ENCODE measurements at places on chromosomes 5 and 9. TPM values are rescaled to one million over a fixed set of nuclear protein-coding genes. Genes with fewer than 3 reads are reported as not detected.

- H3K4me3 ChIP-seq = no peak overlapping the region
- H3K27ac ChIP-seq = no peak overlapping the region
- peaks cover 2% of the 10 kb centered on the region for H3K36me3 ChIP-seq
- peaks cover 6% of the 10 kb centered on the region for H3K4me1 ChIP-seq
These were observed 101.2 kb downstream of the RAPGEF6 start for GRCh38 chr5:131533836-131534235.

GRCh38 chr9:36640771-36641381 lies 68.2 kb downstream of the MELK start:
- peaks cover 5% of the 10 kb centered on the region for H3K36me3 ChIP-seq
- H3K4me3 ChIP-seq = no peak overlapping the region

DNA sequence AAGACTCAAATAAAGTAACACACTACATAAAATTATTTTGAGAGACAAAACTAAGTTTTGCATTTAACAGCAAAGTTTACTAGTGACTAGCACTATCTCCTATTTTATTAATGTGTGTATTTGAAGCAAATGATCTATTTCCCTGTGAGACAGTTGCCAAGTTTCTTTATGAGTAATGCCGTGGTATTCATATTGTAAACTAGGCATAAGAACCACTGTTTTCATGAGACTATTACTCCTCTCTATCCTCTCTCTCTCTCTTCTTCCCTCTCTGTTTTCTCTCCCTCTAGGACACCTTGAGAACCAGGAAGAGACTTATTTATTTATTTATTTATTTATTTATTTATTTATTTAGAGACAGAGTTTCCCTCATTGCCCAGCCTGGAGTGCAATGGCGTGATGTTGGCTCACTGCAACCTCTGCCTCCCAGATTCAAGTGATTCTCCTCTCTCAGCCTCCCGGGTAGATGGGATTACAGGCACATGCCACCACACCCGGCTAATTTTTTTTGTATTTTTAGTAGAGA lies 61.1 kb downstream of the MLANA start:
- no peaks in the 10 kb centered on the region for H3K27me3 ChIP-seq
- H3K4me1 ChIP-seq = peaks cover 19% of the 10 kb centered on the region
- no peak overlapping the region for H3K4me3 ChIP-seq
- no peaks in the 10 kb centered on the region for H3K36me3 ChIP-seq

GRCh38 chr5:160251406-160252155 lies 22.3 kb downstream of the FABP6 start:
- H3K27me3 ChIP-seq = no peaks in the 10 kb centered on the region
- no peaks in the 10 kb centered on the region for H3K4me1 ChIP-seq
- H3K27ac ChIP-seq = peak overlapping the region; percentile 69

GRCh38 chr5:169895926-169896325 lies 84.4 kb downstream of the INSYN2B start:
- H3K27me3 ChIP-seq = peaks cover 41% of the 10 kb centered on the region
- DNase-seq = no peak
- no peaks in the 10 kb centered on the region for H3K36me3 ChIP-seq
- no peak overlapping the region for H3K4me3 ChIP-seq

GRCh38 chr9:120873512-120873911 lies 3.5 kb downstream of the PHF19 start:
- no peak overlapping the region for H3K4me3 ChIP-seq
- H3K36me3 ChIP-seq = peaks cover 1% of the 10 kb centered on the region
- H3K27me3 ChIP-seq = peaks cover 15% of the 10 kb centered on the region
- H3K27ac ChIP-seq = no peak overlapping the region

DNA sequence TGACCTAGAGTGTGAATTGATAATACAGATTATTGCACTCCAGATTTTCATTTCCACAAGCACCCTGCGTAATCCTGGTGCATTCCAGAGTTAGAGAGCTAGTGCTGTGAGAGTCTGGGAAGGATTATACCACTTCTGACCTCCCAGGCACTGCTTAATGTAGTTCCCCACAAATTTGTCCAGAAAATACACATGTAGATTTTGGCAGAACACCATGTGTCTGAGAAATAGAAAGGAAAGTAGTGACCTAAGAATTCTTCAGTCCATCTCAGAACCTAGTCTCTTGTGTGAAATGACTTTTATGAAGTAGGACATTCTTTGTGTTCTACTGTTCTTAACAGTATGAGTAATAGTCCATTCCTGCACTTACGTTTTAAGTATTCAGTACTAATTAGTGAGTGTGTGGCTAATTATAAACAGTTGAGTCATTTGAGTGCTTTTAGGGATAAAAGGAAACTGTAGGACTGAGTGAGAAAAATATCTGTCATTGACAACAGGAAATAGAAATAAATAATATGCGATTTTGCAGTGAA lies 27.8 kb upstream of the PTPDC1 start:
- peaks cover 2% of the 10 kb centered on the region for H3K4me1 ChIP-seq
- no peak overlapping the region for H3K4me3 ChIP-seq
- no peaks in the 10 kb centered on the region for H3K27me3 ChIP-seq
- peaks cover 4% of the 10 kb centered on the region for H3K36me3 ChIP-seq
- no peak overlapping the region for H3K27ac ChIP-seq
- no peak for DNase-seq

GRCh38 chr5:93616538-93617174 lies 33.6 kb downstream of the NR2F1 start:
- no peak overlapping the region for H3K4me3 ChIP-seq
- H3K27me3 ChIP-seq = peaks cover 83% of the 10 kb centered on the region
- H3K36me3 ChIP-seq = no peaks in the 10 kb centered on the region
- no peak overlapping the region for H3K27ac ChIP-seq
- H3K4me1 ChIP-seq = peaks cover 11% of the 10 kb centered on the region

DNA sequence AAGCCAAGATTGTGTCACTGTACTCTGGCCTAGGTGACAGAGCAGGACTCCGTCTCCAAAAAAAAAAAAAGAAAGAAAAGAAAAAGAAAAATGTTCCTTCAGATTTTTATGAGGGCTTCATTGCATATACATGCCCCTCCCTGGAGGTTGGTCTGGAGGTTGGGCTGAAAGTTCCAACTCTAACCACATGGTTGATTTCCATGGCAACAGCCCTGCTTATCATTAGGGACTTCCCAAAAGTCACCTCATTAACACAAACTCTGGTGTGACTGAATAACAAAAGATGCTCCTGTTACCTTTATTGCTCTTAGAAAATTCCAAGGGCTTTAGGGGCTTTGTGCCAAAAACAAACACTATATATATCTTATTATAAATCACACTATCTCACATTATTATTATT lies 113.8 kb downstream of the TMC1 start:
- H3K27me3 ChIP-seq = no peaks in the 10 kb centered on the region
- H3K27ac ChIP-seq = no peak overlapping the region
- H3K36me3 ChIP-seq = peaks cover 3% of the 10 kb centered on the region
- no peak for DNase-seq
- H3K4me3 ChIP-seq = no peak overlapping the region
- H3K4me1 ChIP-seq = no peaks in the 10 kb centered on the region

- no peak for DNase-seq
- peaks cover 46% of the 10 kb centered on the region for H3K4me1 ChIP-seq
- peak overlapping the region; percentile 82 for H3K4me3 ChIP-seq
- H3K36me3 ChIP-seq = peaks cover 9% of the 10 kb centered on the region
- H3K27me3 ChIP-seq = no peaks in the 10 kb centered on the region
These were observed 1.2 kb downstream of the MAPK9 start for GRCh38 chr5:180290568-180291233.

DNA sequence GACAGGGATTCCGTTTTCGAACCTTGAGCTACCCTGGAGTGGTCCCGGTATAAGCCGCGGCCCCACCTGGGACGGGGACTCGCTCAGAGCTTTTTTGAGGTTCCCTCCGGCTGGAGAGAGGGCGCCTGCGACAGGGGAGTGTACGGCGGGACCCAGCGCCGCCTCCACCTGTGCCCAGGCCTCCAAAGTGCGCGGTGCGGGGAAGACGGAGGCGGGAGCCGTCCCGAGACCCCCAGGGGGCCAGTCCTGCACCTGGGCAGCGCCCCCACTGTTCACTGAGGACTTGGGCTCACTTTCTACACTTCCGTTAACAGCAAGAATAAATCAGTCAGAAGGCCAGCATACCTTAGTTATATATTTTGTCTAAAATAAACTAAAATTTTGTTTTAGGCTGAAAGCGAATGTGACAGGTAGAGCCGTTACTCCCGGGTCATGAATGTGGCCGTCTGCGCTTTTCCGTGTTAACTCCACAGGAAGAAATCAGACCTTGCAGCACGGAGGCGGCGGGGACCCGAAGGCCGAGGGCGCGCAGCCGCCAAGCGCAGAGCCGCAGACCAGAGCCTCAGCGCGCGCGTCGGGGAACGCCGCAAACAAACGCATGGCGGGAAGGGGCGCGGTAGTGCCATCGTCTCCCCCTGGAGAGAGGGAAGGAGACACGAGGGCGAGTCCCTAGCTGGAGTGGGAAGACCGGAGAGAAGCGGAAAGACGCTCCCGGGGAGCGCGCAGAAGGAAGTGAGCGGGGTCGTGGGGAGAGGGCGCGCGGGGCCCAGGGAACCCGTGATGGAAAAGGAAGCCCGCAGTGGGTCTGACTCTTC lies 14.1 kb downstream of the TRIM7 start:
- DNase-seq = peak; percentile 43
- H3K4me3 ChIP-seq = peak overlapping the region; percentile 87
- peak overlapping the region; percentile 99 for H3K27ac ChIP-seq
- H3K4me1 ChIP-seq = peaks cover 8% of the 10 kb centered on the region
- H3K36me3 ChIP-seq = peaks cover 1% of the 10 kb centered on the region

DNA sequence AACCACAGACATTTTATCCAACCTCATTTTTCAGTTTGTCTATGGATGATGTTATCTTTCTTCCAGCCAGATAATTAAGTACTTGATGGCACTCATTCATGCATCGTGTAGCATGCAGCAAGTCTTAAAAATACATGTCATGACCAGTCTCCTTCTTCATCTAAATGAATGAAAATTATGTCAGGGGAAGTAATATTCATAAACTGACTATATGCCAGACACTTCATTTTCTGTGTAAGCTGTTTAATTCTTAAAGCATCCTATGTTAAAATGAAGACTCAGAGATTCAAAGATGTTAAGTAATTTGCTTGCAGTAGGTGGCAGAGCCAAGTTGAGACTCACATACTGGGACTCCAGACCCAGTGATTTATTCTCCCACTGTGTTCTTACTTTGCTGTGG lies 181.7 kb upstream of the CD180 start:
- H3K27me3 ChIP-seq = no peaks in the 10 kb centered on the region
- no peak overlapping the region for H3K27ac ChIP-seq
- no peaks in the 10 kb centered on the region for H3K36me3 ChIP-seq
- DNase-seq = no peak
- H3K4me1 ChIP-seq = no peaks in the 10 kb centered on the region

GRCh38 chr9:22088053-22088716 lies 79.1 kb upstream of the CDKN2B start:
- no peaks in the 10 kb centered on the region for H3K27me3 ChIP-seq
- peaks cover 12% of the 10 kb centered on the region for H3K4me1 ChIP-seq
- no peak for DNase-seq
- no peaks in the 10 kb centered on the region for H3K36me3 ChIP-seq
- H3K27ac ChIP-seq = no peak overlapping the region
- H3K4me3 ChIP-seq = no peak overlapping the region

- H3K4me1 ChIP-seq = no peaks in the 10 kb centered on the region
- H3K36me3 ChIP-seq = no peaks in the 10 kb centered on the region
- no peak overlapping the region for H3K27ac ChIP-seq
- H3K27me3 ChIP-seq = no peaks in the 10 kb centered on the region
These were observed 930.3 kb upstream of the C9orf72 start for GRCh38 chr9:28503573-28503972.

GRCh38 chr9:106766616-106767015 lies 96.3 kb upstream of the ZNF462 start:
- peaks cover 1% of the 10 kb centered on the region for H3K4me1 ChIP-seq
- H3K36me3 ChIP-seq = no peaks in the 10 kb centered on the region
- H3K27ac ChIP-seq = no peak overlapping the region
- H3K27me3 ChIP-seq = no peaks in the 10 kb centered on the region

GRCh38 chr9:93086447-93087224 lies 9.4 kb upstream of the CARD19 start:
- no peaks in the 10 kb centered on the region for H3K27me3 ChIP-seq
- H3K27ac ChIP-seq = peak overlapping the region; percentile 90
- H3K4me1 ChIP-seq = peaks cover 12% of the 10 kb centered on the region
- no peak overlapping the region for H3K4me3 ChIP-seq

- H3K4me1 ChIP-seq = peaks cover 8% of the 10 kb centered on the region
- H3K36me3 ChIP-seq = no peaks in the 10 kb centered on the region
- peak overlapping the region; percentile 16 for H3K27ac ChIP-seq
- no peak for DNase-seq
- H3K4me3 ChIP-seq = no peak overlapping the region
- H3K27me3 ChIP-seq = peaks cover 13% of the 10 kb centered on the region
These were observed 15.3 kb downstream of the MYMK start for GRCh38 chr9:133509179-133510083.

DNA sequence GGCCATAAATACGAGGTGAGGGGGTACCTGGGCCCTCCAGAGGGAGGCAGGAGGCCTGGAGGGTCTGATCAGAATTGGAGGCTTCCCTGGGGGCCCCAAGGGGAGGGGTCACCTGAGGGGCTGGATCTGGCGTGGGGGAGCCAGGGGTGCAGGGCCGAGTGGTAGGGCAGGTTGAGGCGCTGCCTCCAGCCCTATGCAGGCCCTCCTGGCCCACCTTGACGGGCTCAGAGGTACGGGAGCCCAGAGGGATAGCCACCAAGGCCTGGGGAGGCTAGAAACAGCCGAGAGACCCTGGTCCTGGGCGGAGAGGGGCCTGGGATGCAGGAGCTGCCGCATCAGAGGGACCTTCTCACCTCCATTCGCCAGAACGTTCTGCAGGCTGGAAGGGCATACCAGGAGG lies 24.3 kb downstream of the LHX3 start:
- no peak overlapping the region for H3K27ac ChIP-seq
- H3K36me3 ChIP-seq = no peaks in the 10 kb centered on the region
- H3K4me1 ChIP-seq = peaks cover 14% of the 10 kb centered on the region
- DNase-seq = no peak
- peaks cover 20% of the 10 kb centered on the region for H3K27me3 ChIP-seq

GRCh38 chr5:14035859-14036503 lies 91.5 kb upstream of the DNAH5 start:
- DNase-seq = no peak
- H3K27me3 ChIP-seq = peaks cover 3% of the 10 kb centered on the region
- H3K4me3 ChIP-seq = peak overlapping the region; percentile 8

- peaks cover 15% of the 10 kb centered on the region for H3K4me1 ChIP-seq
- H3K36me3 ChIP-seq = no peaks in the 10 kb centered on the region
- H3K27me3 ChIP-seq = no peaks in the 10 kb centered on the region
- H3K27ac ChIP-seq = peak overlapping the region; percentile 49
- no peak overlapping the region for H3K4me3 ChIP-seq
These were observed 14.2 kb upstream of the SERINC5 start for GRCh38 chr5:80269991-80270438.

Gene SYK
- total RNA-seq = 9.6 TPM

Gene RAB3C
- total RNA-seq = 25.2 TPM

Gene CARD9
- total RNA-seq = 1.6 TPM

Gene UBTD2
- total RNA-seq = 72.7 TPM

Gene TEX48
- total RNA-seq = not detected

Gene ZNF454
- total RNA-seq = 0.36 TPM

Gene ST8SIA4
- total RNA-seq = 5.5 TPM

Gene OTP
- not detected for total RNA-seq

Gene COL15A1
- not detected for total RNA-seq

Gene SLC45A2
- 2.4 TPM for total RNA-seq

Gene PCAT7
- total RNA-seq = 13.1 TPM

Gene GLRA1
- total RNA-seq = not detected

Gene BRD3
- 98.1 TPM for total RNA-seq

All from progenitor cell of endocrine pancreas (in vitro differentiated cells).